ENCODE measurements at places on chromosomes 1 and 21.

DNA sequence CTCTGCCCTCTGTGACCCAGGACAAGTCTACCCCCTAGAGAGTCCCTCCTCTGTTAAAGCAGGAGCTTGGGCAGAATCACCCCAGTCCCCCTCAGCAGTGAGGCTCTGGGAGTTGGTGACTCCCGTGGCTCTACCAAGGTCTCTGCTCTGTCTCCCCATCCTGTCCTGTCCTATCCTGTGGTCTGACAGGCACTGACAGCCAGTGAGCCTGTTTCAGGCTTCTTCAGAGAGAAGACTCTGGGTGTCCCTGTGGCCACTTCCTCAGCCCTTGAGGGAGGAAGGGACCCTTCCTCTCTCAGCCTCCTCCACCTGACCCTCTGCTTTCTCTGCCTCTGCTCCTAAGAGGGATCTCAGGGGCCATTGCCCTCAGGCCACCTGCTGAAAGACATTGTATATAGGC lies 148.7 kb downstream of the FCRL5 start:
- no peak for DNase-seq

- DNase-seq = no peak
Measured at GRCh38 chr1:44670751-44671640, 3.3 kb downstream of the TMEM53 start.

DNA sequence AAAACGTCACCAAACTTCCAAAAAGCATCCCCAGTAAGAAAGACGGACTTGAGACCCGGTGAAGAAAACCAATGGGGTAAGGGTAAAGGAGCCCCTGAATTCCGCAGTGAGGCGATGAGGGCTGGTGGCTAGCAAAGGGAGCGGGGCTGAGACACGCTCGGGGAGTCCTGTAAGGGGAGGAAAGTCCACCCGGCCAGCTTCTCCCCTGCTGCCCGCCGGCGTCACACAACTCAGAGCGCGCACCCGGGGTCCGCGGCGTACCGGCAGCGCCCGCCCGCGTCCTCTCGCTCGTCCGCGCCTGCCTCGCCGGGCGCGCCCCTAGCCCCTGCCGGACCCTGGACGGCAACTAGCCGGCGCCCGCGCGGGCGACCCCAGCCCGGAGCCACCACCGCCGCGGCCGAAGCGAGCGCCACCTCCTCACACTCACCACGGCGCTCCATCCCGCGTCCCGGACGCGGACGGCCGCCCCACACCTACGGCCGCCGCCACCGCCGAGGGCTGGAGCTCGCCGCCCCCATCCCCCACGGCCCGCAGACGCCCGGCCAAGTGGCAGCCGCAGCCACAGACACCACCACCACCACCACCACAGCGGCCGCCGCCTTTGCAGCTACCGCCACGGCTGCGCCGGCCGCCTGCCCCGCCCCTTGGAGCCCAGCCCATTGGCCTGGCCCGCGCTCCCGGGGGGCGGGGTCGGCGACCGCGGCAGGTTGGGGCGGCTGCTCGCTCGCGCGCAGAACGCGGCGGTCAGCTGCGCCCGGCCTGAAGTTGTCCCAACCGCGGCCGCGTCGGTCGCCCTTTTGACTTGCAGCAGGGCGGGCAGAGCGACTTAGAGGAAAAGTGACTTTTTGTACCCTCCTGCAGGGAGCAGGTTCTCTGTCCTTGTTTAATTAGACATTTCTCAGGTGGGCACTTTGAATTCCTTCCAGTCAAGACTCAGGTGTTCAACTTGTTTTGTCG lies 10.0 kb upstream of the ARHGAP29 start:
- peak; percentile 45 for DNase-seq

GRCh38 chr1:247400685-247401084 lies 15.3 kb upstream of the NLRP3 start:
- DNase-seq = no peak

DNA sequence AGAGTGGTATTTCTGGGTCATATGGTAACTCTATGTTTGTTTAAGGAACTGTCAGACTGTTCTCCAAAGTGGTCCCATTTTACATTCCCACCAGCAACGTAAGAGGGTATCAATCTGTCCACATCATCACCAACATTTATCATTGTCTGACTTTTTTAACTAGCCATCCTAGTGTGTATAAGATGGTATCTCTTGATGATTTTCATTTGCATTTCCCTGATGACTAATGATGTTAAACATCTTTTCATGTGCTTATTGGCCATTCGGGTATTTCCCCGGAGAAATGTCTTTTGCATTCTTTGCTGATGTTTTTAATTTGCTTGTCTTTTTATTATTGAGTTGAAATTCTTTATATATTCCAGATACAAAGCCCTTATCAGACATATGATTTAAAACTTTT lies 370.1 kb upstream of the NR5A2 start:
- DNase-seq = no peak

DNA sequence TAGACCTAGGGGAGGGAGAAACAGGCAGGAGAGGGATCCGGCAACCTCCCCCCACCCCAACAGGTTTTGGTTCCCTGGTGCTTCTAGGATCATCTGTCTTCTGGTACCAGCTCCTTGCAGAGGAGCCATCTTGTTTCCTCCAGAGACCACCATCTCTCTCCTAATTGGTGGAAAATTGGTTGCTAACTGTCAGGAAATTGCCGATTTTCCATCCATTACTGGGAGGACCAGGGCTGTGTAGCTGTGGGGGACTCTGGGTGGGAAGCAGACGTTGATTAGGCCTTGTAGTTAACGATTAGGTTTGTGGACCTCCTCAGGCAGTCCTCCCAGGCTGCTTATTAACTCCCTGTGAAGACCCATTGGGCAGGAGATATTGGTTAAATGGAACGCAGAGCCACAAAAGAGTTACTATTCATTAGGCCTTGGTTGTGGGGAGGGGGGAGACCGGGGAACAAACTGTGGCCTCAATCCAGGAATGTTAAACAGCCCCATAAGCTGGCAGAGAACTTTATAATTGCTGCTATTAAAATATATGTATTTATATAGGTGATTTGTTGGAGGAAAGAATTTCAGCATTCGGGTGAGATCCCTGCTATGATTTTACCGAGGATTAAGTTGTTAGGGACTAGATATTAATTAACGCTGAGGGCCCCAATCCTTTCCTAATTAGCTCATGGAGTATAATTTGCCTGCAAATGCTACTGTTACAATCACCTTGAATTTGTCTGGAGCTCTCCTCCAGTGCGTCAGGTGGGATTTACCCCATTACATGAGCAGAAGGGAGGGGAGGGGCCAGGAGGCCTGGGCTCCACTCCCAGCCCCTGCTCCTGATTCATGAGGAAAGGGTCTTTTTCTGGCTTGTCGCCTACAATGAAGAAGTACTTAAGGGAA lies 61.2 kb upstream of the TRABD2B start:
- no peak for DNase-seq

- no peak for DNase-seq
Measured at GRCh38 chr21:18023157-18023556, 204.0 kb upstream of the C21orf91 start.
